ENCODE measurements at places on chromosomes 12 and 14.

DNA sequence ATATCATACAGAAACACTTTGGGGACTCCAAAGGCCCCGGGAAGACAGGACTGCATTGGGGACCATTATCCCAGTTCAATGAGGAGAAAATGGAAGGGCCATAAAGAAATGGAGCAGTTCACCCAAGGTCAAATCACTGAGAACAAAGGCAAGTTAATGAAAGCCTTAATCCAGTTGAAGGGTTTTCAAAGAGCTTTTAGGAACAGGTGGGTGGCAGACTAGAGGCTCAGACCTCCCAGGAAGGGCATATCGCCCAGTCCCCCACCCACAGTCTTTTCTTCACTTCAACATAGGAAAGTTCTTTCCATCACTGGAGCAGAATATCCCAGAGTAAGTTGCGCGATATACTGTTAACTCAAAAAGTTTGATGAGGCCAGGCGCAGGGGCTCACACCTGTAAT, 136.1 kb upstream of the CCND2 start:
- no peak for DNase-seq

DNA sequence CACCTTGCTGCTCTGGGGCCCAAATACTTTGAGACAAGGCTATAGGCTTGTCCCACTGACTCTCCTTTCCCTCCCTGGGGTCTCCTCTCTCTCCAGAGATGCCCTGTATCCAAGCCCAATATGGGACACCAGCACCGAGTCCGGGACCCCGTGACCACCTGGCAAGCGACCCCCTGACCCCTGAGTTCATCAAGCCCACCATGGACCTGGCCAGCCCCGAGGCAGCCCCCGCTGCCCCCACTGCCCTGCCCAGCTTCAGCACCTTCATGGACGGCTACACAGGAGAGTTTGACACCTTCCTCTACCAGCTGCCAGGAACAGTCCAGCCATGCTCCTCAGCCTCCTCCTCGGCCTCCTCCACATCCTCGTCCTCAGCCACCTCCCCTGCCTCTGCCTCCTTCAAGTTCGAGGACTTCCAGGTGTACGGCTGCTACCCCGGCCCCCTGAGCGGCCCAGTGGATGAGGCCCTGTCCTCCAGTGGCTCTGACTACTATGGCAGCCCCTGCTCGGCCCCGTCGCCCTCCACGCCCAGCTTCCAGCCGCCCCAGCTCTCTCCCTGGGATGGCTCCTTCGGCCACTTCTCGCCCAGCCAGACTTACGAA, 3.1 kb downstream of the NR4A1 start:
- no peak for DNase-seq

DNA sequence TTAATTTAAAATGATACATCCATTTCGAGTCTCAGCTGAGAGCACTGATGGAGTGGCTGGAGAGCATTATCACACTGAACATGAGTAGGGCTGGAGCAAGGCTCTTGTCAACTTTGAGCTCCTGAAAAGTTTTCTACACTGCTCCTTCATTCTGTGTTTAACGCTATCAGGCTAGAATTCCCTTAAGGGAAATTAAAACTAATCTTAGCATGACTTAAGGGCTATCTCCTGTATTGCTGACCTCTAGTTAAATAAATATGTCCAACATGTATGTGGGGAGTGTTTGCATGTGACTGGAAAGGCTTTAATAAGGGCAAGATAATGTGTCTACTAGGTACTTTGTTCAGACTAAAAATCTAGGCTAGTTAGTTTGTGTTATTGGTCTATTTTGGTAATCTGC, 116.7 kb upstream of the CAND1 start:
- no peak for DNase-seq

DNA sequence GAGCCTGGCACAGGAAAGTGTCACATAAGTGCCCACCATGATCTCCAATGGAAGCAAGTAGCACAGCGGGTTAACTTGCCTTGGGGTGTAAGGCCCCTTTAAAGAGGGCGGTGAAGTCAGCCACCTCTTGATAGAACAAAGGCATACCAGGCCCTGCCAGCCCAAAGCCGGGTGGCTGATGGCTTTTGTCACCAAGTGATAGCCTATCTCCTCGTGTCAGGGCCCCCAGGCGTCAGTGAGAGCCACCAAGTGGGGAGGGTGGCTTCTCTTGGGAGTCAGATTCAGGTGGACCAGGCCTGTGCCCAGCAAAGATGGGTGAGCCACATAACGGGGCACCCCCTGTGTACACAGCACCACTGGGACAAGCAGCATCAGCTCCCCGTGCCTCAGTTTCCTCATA, 8.3 kb upstream of the MYL2 start:
- no peak for DNase-seq

DNA sequence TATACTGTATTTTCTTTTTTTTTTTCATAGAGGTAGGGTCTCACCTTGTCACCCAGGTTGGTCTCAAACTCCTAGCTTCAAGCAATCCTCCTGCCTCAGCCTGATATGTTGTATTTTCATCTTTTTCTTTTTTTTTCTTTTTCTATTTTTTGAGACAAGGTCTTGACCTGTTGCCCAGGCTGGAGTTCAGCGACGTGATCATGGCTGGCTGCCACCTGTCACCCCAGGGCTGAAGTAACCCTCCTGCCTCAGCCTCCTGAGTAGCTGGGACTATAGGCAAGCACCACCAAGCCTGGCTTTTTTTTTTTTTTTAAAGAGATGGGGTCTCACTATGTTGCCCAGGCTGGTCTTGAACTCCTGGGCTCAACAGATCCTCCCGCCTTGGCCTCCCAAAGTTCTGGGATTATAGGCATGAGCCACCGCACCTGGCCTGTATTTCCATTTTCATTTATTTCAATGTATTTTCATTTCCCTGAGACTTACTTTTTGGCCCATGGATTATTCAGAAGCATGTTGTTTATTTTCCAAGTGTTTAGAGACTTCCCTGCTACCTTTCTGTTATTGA, 16.2 kb upstream of the ARF6 start:
- no peak for DNase-seq

- no peak for DNase-seq
Observed at GRCh38 chr12:131591136-131591535, 119.8 kb upstream of the SFSWAP start.

GRCh38 chr14:81516986-81517797, 16.5 kb downstream of the SEL1L start:
- no peak for DNase-seq
